Activated CD4-positive, alpha-beta memory T cell treated with anti-CD3 and anti-CD28 coated beads, Interleukin-2, amount 10 ng/mL, durations not matched to agents 7 days and 5 days (primary cell): ENCODE measurements at places on chromosomes 6 and 20. TPM values are rescaled to one million over a fixed set of nuclear protein-coding genes. Genes with fewer than 3 reads are reported as not detected.

DNA sequence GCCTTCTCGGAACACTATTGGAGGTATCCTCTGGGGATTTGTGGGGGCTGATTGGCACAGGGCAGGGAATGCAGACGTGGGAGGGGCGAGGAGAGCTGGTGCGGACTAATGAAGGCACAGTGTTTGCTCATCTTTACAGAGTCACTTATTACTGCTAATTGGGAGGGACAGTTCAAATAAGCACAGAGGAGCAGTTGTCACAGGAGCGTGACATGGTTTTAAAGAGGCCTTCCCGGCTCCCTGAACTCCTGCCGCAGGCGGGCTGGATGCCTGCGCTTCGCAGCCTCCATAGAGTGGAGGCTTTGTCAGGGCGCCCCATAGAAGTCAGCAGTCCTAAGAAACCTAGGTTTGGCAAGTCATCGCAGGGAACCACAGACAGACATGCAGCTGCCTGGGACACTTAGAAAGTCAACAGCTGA, 149.6 kb downstream of the LINC00237 start:
- no peaks in the 10 kb centered on the region for H3K36me3 ChIP-seq
- no peak overlapping the region for H3K4me3 ChIP-seq

PAX1 gene
- total RNA-seq: not detected

GRCh38 chr6:22222469-22222868, 74.4 kb downstream of the PRL start:
- no peaks in the 10 kb centered on the region for H3K36me3 ChIP-seq
- DNase-seq: no peak
- H3K27ac ChIP-seq: no peak overlapping the region
- H3K4me1 ChIP-seq: no peaks in the 10 kb centered on the region
- no peaks in the 10 kb centered on the region for H3K27me3 ChIP-seq

CD83 gene
- total RNA-seq: 5.5 TPM

DNA sequence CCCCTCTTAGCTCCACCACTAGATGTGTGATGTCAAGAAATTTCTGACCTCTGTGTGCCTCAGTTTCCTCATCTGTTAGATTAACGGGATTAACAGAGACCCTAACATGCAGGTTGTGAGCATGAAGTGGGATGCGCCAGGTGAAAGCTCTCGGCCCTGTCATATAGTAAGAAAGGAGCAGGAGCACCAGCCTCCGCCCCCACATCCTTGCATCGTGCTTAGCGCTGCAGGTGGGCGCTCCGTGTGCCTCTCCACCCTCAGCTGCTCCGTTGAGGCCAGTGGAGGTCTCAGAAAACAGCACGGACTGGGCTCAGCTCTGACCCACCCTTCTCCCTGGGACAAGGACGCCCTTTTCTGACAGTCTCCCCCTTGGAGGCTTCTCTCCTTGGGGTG, 63.4 kb downstream of the TCP11 start:
- no peak overlapping the region for H3K4me3 ChIP-seq
- H3K4me1 ChIP-seq: no peaks in the 10 kb centered on the region
- H3K27me3 ChIP-seq: no peaks in the 10 kb centered on the region
- H3K36me3 ChIP-seq: no peaks in the 10 kb centered on the region

PI16 gene
- 8.5 TPM for total RNA-seq

GRCh38 chr6:44049989-44050871, 77.0 kb downstream of the MRPL14 start:
- H3K4me1 ChIP-seq: peaks cover 16% of the 10 kb centered on the region
- H3K27me3 ChIP-seq: peaks cover 4% of the 10 kb centered on the region
- no peak overlapping the region for H3K4me3 ChIP-seq
- DNase-seq: no peak

GRCh38 chr20:50415516-50416268, 94.5 kb upstream of the PTPN1 start:
- peaks cover 19% of the 10 kb centered on the region for H3K27me3 ChIP-seq
- H3K4me1 ChIP-seq: no peaks in the 10 kb centered on the region
- H3K27ac ChIP-seq: no peak overlapping the region
- no peak overlapping the region for H3K4me3 ChIP-seq
- no peaks in the 10 kb centered on the region for H3K36me3 ChIP-seq
- DNase-seq: no peak

DNA sequence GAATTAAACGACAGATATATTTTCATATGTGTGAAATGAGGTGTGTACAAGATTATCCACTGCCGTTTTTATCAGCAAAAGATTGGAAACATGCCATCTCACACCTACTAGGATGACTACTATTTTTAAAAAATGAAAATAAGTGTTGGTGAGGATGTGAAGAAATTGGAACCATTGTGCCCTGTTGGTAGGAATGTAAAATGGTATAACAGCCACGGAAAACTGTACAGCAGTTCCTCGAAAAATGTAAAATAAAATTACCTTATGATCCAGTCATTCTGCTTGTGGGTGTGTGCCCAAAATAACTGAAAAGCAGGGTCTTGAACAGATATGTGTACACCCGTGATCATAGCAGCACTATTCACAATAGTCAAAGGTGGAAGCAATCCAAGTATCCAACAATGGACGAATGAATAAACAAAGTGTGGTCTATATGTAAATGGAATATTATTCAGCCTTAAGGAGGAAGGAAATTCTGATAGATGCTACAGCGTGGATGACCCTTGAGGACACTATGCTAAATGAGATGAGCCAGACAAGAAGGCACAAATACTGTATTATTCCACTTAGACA, 27.0 kb upstream of the CCN5 start:
- H3K27ac ChIP-seq: no peak overlapping the region
- no peak for DNase-seq
- H3K36me3 ChIP-seq: no peaks in the 10 kb centered on the region
- H3K4me1 ChIP-seq: no peaks in the 10 kb centered on the region

ABHD12 gene
- 30.8 TPM for total RNA-seq

- DNase-seq: no peak
- no peaks in the 10 kb centered on the region for H3K4me1 ChIP-seq
- H3K4me3 ChIP-seq: no peak overlapping the region
- H3K27ac ChIP-seq: no peak overlapping the region
Observed at GRCh38 chr6:113664909-113665308, 192.2 kb upstream of the MARCKS start.

- no peaks in the 10 kb centered on the region for H3K4me1 ChIP-seq
- H3K4me3 ChIP-seq: no peak overlapping the region
- DNase-seq: no peak
- no peaks in the 10 kb centered on the region for H3K36me3 ChIP-seq
Observed at GRCh38 chr6:44198684-44199083, 18.0 kb upstream of the MYMX start.

GRCh38 chr6:163837691-163838431, 423.3 kb downstream of the QKI start:
- no peak overlapping the region for H3K27ac ChIP-seq
- no peaks in the 10 kb centered on the region for H3K27me3 ChIP-seq
- H3K4me3 ChIP-seq: no peak overlapping the region
- no peaks in the 10 kb centered on the region for H3K4me1 ChIP-seq

BTN1A1 gene
- total RNA-seq: not detected
